ENCODE measurements at places on chromosomes 7 and 10. TPM values are rescaled to one million over a fixed set of nuclear protein-coding genes. Genes with fewer than 3 reads are reported as not detected.

- DNase-seq, result no peak
These were observed 1076.4 kb upstream of the GHITM start for GRCh38 chr10:83062871-83063270.

DNA sequence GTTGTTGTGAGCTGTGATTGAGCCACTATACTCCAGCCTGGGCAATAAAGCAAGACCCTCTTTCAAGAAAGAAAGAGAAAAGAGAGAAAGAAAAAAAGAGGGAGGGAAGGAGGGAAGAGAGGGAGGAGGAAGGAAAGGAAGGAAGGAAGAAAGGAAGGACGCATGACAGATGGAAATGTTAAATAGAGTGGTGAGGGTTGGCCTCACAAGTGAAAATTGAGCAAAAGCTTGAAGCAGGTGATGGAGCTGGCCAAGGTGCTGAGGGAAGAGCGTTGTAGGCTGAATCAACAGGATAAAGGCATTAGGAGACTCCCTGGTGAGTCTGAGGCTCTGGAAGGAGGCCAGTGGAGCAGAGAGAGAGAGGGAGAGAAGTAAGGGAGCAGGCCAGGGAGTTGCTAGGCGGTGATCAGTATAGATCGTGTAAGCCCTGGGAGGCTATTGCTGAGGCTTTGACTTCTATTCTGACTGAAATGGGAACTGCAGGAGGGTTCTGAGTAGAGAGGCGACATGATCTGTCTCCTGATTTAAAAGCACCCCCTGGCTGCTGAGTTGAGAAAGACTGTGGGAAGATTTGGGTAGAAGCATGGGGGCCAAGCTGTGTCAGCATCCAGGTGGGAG is 26.5 kb upstream of the TMEM248 start:
- DNase-seq, result no peak

GRCh38 chr7:95290166-95290830 is 34.0 kb downstream of the PON1 start:
- DNase-seq, result no peak

GRCh38 chr7:123847868-123848267 is 2.9 kb downstream of the HYAL4 start:
- no peak for DNase-seq

The RPEL1 gene
- not detected for total RNA-seq

GRCh38 chr7:81469869-81470723 is 299.8 kb downstream of the HGF start:
- DNase-seq, result peak; percentile 40

DNA sequence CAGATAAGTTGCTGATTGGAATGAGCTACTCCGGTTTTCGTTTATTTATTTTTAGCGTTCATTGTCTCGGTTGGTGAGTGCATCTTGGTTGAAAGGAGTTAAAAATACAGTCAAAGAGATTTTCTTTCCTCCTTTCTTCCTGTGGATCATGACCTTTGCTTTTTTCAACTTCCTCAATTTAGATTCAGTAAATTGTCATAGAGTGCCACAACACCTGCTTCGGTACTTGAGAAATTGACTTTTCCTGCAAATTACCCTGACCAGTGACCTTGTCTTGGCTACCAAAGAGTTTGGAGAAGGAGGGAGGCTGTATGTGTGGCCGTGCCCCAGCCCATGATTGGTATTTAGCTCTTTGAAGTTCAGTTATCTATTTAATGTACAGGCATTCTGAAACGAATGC is 128.7 kb downstream of the FAM204A start:
- no peak for DNase-seq

Data from gastrocnemius medialis (tissue), 4 donors.